ENCODE measurements at places on chromosomes 4 and X.
A peak's percentile ranks its signal among the peaks of the same experiment; 100 is the strongest.

GRCh38 chr4:156886481-156886880 is 85.1 kb downstream of the PDGFC start:
- peaks cover 29% of the 10 kb centered on the region for H3K4me1 ChIP-seq
- H3K36me3 ChIP-seq: peaks cover 1% of the 10 kb centered on the region
- H3K27ac ChIP-seq: no peak overlapping the region
- no peaks in the 10 kb centered on the region for H3K27me3 ChIP-seq
- H3K4me3 ChIP-seq: no peak overlapping the region

GRCh38 chr4:101914761-101915160 is 124.2 kb downstream of the BANK1 start:
- H3K4me1 ChIP-seq: no peaks in the 10 kb centered on the region
- no peak for DNase-seq
- no peaks in the 10 kb centered on the region for H3K36me3 ChIP-seq
- H3K27ac ChIP-seq: no peak overlapping the region
- H3K27me3 ChIP-seq: no peaks in the 10 kb centered on the region
- H3K4me3 ChIP-seq: no peak overlapping the region

DNA sequence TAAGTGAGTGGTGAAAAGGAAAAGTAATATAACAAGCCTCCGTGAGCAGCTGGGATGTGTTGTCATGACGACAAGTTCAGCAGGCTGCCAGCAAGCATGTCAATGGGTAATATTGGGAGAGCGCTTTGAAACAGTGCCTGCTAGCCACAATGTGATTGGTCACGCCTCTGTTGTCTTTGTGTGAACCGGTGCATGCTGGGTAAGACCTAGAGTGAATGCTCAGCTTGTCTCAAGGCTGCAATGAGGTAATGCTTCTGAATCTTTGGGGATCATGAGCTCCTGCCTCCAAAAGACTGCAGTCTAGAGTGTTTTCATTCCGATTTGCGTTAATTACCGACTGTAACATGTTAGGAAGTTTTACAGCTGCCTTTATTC is 54.9 kb downstream of the STOX2 start:
- peak; percentile 3 for DNase-seq
- no peak overlapping the region for H3K27ac ChIP-seq
- H3K27me3 ChIP-seq: no peaks in the 10 kb centered on the region
- no peaks in the 10 kb centered on the region for H3K36me3 ChIP-seq
- H3K4me1 ChIP-seq: no peaks in the 10 kb centered on the region

DNA sequence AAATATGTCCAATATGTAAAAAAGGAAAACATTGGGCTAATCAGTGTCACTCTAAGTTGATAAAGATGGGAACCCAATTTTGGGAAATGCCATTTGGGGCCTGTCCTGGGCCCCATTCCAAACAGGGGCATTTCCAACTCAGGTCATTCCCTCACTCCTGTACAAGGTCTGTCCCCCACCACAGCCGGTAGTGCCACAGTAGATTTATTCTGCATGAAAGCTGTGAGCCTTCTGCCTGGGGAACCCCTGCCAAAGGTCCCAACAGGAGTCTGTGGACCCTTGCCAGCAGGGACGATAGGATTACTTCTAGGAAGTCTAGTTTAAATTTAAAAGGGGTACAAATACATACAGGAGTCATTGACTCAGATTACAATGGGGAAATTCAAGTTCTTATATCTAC is 317.6 kb upstream of the GNPDA2 start:
- no peaks in the 10 kb centered on the region for H3K27me3 ChIP-seq
- no peak overlapping the region for H3K4me3 ChIP-seq
- peaks cover 6% of the 10 kb centered on the region for H3K36me3 ChIP-seq
- no peak overlapping the region for H3K27ac ChIP-seq
- no peaks in the 10 kb centered on the region for H3K4me1 ChIP-seq

DNA sequence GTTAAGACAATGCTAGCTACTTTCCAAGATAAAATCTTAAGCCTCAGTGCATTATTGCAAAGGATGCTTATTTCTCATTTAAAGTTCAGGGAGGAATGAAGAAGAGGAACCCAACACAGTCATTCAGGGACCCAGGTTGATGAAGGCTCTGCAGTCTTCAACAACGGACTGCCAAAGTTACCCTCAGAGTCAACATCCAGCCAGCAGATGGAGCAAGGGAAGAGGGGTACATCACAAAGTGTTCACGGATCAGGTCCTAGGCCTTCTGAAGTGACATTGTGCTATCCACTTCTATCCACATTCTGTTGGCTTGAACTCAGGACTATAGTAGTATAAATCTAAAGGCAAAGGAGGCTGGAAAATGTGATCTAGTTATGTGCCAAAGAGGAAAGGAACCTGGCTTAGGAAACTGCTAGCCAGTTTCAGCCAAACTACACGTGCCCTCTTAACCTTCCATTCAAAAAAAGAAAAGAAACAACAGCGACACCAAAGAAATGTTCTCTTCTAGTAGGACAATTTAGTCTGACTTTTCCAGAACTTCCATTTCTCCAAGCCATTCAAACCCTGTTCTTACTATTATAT is 28.8 kb downstream of the NKX6-1 start:
- peak; percentile 15 for DNase-seq
- H3K27ac ChIP-seq: no peak overlapping the region
- H3K36me3 ChIP-seq: no peaks in the 10 kb centered on the region
- no peaks in the 10 kb centered on the region for H3K4me1 ChIP-seq
- no peak overlapping the region for H3K4me3 ChIP-seq

GRCh38 chr4:71749008-71749594 is 34.8 kb downstream of the GC start:
- no peak overlapping the region for H3K4me3 ChIP-seq
- DNase-seq: no peak
- no peak overlapping the region for H3K27ac ChIP-seq
- H3K4me1 ChIP-seq: no peaks in the 10 kb centered on the region
- no peaks in the 10 kb centered on the region for H3K36me3 ChIP-seq
- H3K27me3 ChIP-seq: no peaks in the 10 kb centered on the region

DNA sequence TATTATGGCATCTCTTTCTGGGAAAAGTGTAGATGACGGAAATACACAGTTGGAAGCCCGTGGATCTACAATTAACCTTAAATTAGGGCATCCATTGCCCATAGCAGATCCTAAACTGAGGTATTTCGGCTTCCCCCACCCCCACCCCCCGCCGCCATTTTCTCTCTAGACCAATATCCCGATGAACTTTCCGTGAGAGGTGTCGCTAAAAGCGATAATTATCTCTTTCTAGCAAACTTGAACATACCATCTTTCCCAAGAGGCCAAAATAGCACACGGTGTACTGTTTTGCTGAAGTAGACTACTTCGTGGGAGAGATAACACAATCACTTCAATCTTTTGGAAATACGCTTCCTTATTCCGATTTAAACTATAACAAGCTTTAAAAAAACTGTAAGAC is 554 bp downstream of the KLHL15 start:
- H3K36me3 ChIP-seq: peaks cover 6% of the 10 kb centered on the region
- peak overlapping the region; percentile 73 for H3K4me3 ChIP-seq
- no peaks in the 10 kb centered on the region for H3K4me1 ChIP-seq
- no peak for DNase-seq
- peaks cover 41% of the 10 kb centered on the region for H3K27me3 ChIP-seq

DNA sequence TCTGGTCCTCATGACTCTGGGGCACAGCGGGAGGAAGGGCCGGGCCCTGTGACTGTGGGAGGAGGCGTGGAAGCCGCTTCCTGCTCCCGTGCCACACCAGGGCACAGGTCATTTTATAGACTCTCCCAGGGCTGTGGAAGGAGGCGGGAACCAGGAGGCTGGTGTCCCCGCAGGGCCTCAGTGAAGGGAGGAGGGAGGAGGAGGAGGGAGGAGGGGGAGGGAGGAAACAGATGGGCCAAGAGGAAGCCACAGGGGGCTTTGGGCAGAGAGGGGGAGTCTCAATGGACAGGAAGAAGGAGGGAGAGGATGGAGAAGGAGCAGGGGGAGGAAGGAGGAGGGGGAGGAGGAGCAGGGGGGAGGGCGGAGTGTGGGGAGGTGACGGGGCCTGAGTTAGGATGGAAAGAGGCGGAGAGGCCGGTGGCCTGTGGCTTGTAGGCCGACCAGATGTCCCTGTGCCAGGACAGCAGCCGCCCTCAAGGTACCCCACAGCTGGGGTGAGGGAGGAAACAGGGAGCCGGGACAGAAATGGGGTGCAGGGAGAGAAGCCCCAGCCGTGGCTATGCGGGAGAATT is 6.2 kb upstream of the PLCXD1 start:
- DNase-seq: no peak
- H3K4me1 ChIP-seq: no peaks in the 10 kb centered on the region
- no peak overlapping the region for H3K27ac ChIP-seq
- H3K27me3 ChIP-seq: no peaks in the 10 kb centered on the region

DNA sequence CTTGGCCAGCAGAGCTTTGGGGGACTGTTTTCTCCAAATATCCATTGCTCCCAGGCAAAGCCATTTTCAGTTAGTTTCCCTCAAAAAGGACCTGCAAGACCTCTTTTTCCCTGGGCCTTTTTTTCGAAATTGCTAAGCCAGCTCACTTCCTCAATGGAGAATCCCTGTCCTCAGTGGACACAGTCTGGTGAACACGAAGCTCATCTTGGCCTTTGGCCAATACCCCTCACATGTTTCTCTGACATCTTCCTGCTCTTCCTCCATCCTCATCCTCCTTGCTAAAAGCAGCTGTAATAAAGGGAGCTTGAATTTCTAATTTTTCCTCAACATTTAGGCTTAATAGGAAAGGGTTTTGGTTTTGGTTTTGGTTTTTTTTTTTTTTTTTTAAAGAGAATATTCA is 17.6 kb upstream of the PRPS1 start:
- peaks cover 5% of the 10 kb centered on the region for H3K4me1 ChIP-seq
- no peak for DNase-seq
- H3K27me3 ChIP-seq: peaks cover 38% of the 10 kb centered on the region
- no peak overlapping the region for H3K27ac ChIP-seq
- H3K4me3 ChIP-seq: no peak overlapping the region

DNA sequence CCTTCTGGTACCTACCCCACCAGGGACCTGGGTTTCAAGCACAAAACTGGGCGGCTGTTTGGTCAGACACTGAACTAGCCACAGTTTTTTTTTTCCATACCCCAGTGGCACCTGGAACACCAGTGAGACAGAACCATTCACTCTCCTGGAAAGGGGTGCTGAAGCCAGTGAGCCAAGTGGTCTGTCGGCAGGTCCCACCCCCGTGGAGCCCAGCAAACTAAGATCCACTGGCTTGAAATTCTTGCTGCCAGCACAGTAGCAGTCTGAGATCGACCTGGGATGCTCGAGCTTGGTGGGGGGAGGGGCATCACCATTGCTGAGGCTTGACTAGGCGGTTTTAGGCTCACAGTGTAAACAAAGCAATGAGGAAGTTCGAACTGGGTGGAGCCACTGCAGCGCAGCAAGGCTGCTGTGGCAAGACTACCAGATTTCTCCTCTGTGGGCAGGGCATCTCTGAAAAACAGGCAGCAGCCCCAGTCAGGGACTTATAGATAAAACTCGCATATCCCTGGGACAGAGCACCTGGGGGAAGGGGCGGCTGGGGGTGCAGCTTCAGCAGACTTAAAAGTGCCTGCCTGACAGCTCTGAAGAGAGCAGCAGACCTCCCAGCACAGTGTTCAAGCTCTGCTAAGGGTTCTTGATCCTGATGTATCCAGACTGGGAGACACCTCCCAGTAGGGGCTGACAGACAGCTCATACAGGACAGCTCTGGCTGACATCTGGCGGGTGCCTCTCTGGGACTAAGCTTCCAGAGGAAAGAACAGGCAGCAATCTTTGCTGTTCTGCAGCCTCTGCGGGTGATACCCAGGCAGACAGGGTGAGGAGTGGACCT is 223.0 kb downstream of the COX18 start:
- no peaks in the 10 kb centered on the region for H3K36me3 ChIP-seq
- no peaks in the 10 kb centered on the region for H3K27me3 ChIP-seq
- H3K4me1 ChIP-seq: no peaks in the 10 kb centered on the region
- DNase-seq: peak; percentile 54

GRCh38 chr4:6443035-6444023 is 29.1 kb downstream of the PPP2R2C start:
- peak; percentile 6 for DNase-seq
- no peak overlapping the region for H3K4me3 ChIP-seq
- H3K27me3 ChIP-seq: no peaks in the 10 kb centered on the region
- H3K36me3 ChIP-seq: no peaks in the 10 kb centered on the region

DNA sequence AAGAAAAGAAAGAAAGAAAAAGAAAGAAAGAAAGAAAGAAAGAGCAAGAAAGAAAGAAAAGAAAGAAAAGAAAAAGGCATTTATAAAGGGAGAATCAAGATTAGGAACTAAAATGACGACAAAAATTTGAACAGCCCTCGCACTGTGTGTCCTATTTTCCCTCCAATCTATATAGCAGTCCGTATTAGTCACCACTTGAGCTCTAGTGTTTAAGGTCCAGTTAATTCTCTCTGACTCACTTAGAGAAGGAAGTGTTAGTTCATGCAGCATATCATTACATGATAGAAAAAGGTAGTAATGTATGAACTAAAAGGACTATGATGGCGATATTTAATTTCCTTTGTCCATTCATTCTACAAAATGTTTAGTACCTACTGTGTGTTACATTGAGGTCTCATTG is 122.7 kb downstream of the CBLL2 start:
- H3K27ac ChIP-seq: no peak overlapping the region
- H3K4me3 ChIP-seq: no peak overlapping the region
- peak; percentile 52 for DNase-seq

DNA sequence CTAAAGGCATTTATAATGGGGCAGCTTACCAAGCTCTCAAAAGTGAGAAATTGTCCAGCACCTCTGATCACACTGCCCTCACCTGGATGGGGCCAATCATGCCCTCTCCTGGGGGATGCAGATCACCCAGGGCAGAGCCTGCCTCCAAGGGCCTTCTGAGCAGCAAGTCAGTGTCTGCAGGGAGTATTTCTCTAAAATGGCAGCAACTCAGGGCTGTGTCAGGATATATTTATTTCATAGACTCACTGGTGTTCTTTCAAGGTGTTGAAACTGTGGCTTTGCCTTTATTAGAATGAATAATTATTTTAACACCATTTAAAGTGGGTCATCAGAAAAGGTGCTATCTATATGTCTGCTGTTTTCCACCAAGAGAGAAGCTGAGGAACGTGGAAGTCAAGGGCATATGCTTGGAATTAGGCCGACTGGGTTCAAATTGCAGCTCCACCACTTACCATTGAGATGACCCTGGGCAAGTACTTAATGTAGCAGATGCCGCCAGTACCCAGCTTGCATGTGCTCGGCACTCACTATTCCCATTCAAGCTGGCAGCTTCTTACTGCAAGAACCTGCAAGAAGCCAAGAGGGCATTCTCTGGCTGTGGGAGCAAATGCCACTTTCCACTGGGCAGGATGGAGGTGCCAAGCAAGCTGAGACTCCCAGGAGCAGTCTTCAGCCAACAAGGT is 590.0 kb downstream of the BCOR start:
- H3K36me3 ChIP-seq: no peaks in the 10 kb centered on the region
- peaks cover 36% of the 10 kb centered on the region for H3K27me3 ChIP-seq
- H3K27ac ChIP-seq: no peak overlapping the region
- DNase-seq: no peak
- H3K4me1 ChIP-seq: no peaks in the 10 kb centered on the region
